ENCODE measurements at places on chromosomes 12 and 14.

- no peak for DNase-seq
Observed at GRCh38 chr12:99042226-99042625, 397.1 kb downstream of the APAF1 start.

GRCh38 chr12:100671396-100672074, 98.1 kb downstream of the GAS2L3 start:
- no peak for DNase-seq

DNA sequence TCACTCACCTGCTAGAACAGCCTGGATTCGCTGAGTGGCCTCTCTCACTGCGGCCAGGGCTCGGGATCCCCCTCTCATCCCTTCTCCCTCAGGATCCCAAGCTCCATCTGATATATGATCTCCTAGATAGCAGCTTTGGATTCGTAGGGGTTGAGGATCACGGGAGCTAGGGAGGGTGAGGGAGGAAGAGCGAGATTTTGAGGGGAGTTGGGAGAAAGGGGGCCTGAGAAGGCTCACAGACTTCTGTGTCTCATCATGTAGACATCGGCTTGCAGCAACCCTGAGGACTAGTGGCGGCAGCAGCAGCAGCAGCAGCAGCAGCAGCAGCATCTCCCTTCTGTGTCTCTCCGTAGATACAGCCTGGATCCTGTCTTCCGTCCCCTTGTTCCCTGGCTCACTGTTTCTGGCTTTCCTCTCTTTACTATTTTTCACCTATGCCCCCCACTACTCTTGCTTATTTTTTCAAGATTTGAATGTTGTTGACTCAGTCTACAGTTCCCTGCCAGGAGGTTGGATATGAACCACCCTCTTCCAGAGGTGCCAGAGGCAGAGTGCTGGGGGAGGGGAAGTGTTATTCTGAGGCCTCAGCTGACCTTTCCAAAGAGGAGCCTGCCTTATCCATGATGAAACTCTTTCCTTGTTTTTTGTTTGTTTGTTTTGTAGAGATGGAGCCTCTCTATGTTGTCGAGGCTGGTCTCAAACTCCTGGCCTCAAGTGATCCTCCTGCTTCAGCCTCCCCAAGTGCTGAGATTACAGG, at the start of gene CIROP:
TSS of gene CIROP (minus strand) at position 399 of the 757 bp plus-strand sequence. CDS start at position 330, 69 bp downstream.
- no peak for DNase-seq

DNA sequence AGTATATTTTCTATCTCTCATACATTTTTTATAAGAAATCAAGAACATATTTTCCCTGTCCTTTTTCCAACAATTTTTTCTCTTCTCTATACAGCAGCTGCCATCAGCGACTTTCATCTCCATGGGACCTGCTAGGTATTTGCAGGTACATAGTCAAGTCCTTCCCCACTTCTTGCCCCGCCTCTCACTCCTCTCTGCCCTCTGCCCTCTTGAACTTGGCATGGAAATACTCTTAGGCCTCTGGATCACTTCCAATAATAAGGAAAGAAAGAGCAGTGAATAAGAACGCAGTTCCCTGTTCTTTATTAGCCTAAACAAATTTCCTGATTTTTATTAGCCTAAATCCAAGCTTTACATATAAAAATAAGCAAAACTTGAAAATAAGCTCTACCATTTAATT, 353.1 kb downstream of the SEC23A start:
- DNase-seq, result no peak

- no peak for DNase-seq
Observed at GRCh38 chr12:46005823-46006222, 15.4 kb upstream of the SCAF11 start.

DNA sequence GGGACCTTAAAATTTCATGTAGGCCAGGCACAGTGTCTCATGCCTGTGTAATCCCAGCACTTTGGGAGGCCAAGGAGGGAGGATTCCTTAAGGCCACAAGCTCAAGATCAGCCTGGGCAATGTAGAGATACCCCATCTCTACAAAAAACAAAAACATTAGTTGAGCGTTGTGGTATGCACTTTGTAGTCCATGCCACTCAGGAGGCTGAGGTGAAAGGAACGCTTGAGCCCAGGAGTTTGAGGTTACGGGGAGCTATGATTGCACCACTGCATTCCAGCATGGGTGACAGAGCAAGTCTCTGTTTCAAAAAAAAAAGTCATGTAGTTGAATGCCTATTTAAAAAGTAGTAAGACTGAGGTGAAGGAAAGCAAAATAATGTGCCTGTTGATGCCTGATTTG, 83.5 kb downstream of the TTC6 start:
- DNase-seq, result peak; percentile 62

- no peak for DNase-seq
Observed at GRCh38 chr14:99248761-99249171, 23.2 kb downstream of the BCL11B start.

DNA sequence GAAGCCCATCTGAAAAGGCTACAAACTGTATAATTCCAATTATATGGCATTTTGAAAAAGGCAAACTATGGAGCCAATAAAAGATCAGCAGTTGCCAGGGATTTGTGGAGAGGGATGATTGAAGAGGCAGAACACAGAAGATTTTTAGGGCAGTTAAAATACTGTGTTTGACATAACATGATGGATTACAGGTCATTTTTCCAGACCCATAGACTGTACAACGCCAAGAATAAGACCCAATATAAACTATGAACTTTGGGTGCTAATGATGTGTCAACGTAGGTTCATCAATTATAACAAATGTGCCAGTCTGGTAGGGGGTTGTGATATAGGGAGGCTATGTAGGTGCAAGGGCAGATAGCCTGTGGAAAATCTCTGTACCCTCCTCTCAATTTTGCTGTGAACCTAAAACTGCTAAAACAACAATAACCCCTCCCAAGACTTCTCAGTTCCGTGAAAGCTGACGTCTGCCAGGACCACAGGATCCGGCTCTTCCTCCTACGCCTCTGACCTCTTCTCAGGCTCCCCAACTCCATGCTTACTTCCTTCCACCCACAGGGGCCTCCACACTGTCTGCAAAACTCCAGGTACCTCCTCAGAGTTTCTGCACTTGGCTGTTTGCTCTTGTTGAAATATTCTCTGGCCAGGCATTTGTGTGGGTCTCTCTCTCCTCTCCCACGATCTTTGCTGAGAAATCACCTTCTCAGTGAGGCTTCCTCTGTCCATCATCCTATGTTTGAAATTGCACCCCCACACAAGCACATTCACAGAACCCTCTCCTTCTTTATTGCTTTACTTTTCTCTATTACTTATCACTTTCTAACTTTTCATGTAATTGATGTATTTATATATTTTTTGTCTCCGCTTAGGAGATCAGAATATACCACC, 131.4 kb downstream of the BBS10 start:
- DNase-seq, result no peak

DNA sequence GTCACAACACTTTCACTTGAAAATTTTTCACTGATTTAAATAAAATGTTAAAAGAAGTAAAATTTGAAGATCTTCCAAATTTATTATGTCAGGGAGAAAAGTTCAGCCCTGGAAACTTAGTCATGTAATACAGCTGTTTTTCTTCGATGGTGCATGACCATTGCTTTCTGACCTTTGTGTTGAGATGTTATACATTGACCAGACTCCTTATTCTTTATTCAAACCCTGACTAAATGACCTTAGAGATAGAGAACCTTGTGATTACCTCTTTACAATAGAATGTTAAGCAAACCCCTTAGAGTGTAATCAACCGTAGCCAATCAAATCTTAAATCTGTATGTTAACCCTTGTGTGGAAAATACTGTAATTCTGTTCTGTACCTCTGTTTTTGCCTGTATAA, 34.5 kb downstream of the PLCZ1 start:
- no peak for DNase-seq

DNA sequence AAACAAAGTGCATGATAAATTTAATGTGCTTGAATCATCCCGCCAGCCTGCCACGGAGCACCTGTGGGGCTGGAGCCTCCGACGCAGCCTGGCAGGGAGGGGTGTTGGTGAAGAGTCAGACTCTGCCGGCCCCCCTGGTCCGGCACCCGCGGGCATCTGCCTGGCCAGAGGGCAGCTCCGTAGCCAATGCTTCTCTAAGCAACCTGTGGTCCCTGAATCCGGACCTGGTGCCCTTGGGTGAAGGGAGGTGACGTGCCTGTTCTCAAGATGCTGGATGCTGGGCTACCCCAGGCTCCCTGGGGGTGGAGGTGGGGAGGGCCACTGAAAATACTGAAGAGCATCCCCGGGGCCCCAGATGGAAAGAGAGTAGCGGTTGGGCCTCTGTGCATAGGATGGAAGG, 158.6 kb upstream of the C14orf180 start:
- no peak for DNase-seq

- no peak for DNase-seq
Observed at GRCh38 chr14:41960281-41960680, 353.6 kb downstream of the LRFN5 start.

- DNase-seq, result peak; percentile 33
Observed at GRCh38 chr12:47302111-47302671, 222.4 kb upstream of the AMIGO2 start.

DNA sequence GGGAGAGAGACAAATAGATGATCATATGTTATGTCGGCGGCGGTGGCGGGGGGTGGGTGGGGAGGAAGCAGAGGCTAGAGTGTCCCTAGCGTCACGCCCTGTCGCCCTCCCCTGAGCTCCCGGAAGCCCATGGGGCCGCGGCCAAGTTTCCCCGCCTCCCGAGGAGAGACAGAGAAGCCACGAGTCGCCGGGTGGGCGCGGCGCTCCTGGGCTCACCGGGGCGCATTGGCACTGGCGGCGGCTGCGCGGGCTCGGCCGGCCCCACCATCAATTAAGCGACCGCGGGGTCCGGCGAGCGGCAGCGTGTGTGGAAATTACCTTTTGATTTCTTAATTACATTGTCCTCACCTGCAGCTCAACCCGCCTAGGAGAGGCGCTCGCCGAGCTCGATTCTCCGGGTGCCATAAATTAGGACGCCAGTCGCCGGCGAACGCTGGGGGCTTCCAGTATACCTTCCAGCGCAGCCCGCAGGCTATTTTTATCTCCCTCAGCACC, 119.9 kb upstream of the LHX5 start:
- DNase-seq, result no peak

GRCh38 chr14:35045798-35046047, 349 bp upstream of the FAM177A1 start:
- no peak for DNase-seq

GRCh38 chr14:103385929-103386712, 906 bp downstream of the MARK3 start:
- DNase-seq, result no peak

DNA sequence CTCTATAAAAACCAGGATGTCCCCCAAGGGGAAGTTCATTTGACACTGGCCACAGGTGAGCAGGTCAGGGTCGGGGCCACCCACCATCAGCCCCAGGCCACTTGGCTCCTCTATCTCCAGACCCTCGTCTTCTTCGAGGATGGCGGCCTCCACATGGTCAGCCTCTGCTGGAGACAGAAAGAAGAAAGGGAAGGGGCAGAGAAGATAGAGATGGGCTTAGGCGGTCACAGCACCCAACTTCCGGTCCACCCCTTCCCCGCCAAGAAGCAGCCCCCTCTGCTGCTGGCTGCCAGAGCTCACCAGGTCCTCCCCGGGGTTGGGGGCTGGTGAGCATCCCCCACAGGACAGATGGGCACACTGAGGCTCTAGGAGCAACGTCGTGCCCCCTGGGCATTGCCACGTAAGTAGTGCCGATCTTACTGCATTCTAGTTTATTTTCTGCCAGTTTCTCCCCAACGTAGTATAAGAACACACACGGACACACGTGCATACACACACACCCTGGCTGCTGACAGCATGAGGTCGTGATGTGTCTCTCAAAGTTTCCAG, 14.2 kb downstream of the BCL11B start:
- no peak for DNase-seq

DNA sequence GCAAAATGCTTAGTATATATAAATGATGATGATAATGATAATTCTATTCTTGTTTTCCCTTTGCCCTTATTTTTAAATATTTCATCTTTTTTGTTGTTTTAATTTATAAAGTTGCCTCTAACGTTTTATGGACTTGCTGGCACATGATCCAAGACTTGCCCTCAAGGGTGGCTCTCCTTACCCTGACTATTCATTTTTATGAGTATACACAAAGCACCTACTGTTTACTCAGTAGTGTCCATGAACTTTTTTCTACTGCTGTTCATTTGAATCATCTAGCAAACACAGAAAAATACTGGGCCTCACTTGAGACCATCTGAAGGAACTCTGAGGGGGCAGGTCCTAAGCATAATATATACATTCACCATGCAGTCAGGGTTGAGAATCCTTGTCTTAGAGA, 276.2 kb downstream of the AACS start:
- DNase-seq, result no peak

DNA sequence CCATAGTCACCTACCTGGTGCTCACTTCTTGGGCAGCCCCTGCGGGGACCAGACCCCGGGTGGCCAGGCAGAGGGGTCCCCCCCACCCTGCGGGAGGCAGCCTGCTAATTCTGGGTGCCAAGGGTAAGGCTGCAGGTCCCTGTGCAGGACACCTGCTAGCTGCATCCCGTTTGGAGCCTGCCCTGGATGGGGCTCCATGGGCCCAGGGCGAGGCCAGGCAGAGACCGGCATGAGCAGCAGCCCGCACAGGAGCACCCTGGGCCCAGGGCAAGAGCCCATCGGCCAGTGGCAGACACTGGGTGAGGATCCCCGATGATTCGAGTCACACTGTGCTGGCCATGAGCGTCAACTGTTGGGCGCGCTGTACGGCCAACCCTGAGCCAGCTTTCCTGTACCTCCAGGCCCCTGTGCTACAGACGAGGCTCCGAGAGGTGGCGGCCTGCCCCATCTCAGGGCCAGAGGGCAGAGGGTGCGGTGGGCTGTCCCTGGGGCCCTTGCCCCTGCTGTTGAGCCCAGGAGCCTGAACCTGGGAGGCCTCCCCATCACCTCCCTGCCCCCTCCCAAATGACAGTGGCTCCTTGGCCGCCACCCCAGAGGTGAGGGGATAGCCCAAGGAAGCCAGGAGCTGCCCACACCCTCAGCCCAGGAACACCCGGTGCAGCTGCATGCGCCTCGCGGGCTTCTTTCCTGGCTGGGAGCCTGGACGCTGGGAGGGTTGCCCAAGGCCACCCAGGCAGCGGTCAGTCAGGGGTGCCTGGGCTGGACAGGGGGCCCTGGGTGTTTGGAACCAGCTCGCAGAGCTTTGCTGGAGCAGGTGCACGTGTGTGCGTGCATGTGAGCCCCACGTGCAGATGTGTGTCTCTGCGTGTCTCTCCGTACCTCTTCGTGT, 47.7 kb downstream of the CYP46A1 start:
- no peak for DNase-seq
